ENCODE measurements at places on chromosomes 3 and 15.

DNA sequence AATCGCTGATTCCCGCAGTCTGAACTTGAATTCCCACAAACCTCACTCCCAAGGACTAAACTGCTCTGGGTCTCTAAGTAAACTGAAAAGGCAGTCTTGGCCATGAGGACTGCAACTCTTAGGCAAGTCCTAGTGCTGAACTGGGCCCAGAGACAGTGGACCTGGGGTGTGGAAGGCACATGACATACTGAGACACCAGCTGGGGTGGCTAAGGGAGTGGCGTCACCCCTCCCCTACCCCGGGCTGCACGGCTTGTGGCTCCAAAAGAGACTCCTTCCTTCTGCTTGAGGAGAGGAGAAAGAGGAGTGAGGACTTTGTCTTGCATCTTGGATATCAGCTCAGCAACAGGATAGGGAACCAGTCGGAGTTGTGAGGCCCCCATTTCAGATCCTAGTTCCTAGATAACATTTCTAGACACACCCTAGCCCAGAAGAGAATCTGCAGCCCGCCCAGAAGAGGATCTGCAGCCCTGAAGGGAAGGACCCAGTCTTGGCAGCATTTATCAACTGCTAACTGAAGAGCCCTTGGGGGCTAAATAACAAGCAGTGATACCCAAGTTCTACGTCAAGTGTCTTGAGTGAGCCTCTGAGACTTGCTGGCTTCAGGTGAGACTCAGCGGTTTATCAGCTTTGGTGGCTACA is 110.7 kb upstream of the C3orf80 start:
- H3K4me1 ChIP-seq = no peaks in the 10 kb centered on the region
- H3K4me3 ChIP-seq = no peak overlapping the region
- H3K27ac ChIP-seq = no peak overlapping the region
- peaks cover 19% of the 10 kb centered on the region for H3K27me3 ChIP-seq
- no peak for DNase-seq

- peaks cover 13% of the 10 kb centered on the region for H3K4me1 ChIP-seq
- H3K27me3 ChIP-seq = peaks cover 26% of the 10 kb centered on the region
- DNase-seq = peak; percentile 43
- H3K27ac ChIP-seq = peak overlapping the region; percentile 73
- no peaks in the 10 kb centered on the region for H3K36me3 ChIP-seq
Observed at GRCh38 chr3:141336672-141337522, 31.4 kb upstream of the ZBTB38 start.

GRCh38 chr3:16290007-16290826 is 25.2 kb downstream of the OXNAD1 start:
- peak overlapping the region; percentile 14 for H3K27ac ChIP-seq
- H3K4me3 ChIP-seq = peak overlapping the region; percentile 45
- no peaks in the 10 kb centered on the region for H3K36me3 ChIP-seq
- H3K4me1 ChIP-seq = peaks cover 23% of the 10 kb centered on the region
- DNase-seq = peak; percentile 30

- peaks cover 74% of the 10 kb centered on the region for H3K4me1 ChIP-seq
- no peaks in the 10 kb centered on the region for H3K27me3 ChIP-seq
- H3K36me3 ChIP-seq = no peaks in the 10 kb centered on the region
- H3K27ac ChIP-seq = peak overlapping the region; percentile 100
- DNase-seq = peak; percentile 82
- peak overlapping the region; percentile 94 for H3K4me3 ChIP-seq
Observed at GRCh38 chr3:194134231-194134756, 1.7 kb upstream of the HES1 start.

GRCh38 chr3:130779486-130779885 is 32.9 kb upstream of the PIK3R4 start:
- H3K4me3 ChIP-seq = no peak overlapping the region
- no peak overlapping the region for H3K27ac ChIP-seq
- H3K27me3 ChIP-seq = peaks cover 10% of the 10 kb centered on the region
- no peaks in the 10 kb centered on the region for H3K4me1 ChIP-seq
- DNase-seq = no peak
- H3K36me3 ChIP-seq = no peaks in the 10 kb centered on the region

GRCh38 chr15:90816401-90817116 is 51.8 kb upstream of the FURIN start:
- H3K36me3 ChIP-seq = peaks cover 19% of the 10 kb centered on the region
- H3K27me3 ChIP-seq = no peaks in the 10 kb centered on the region
- no peak overlapping the region for H3K4me3 ChIP-seq

GRCh38 chr3:143311096-143311495 is 191.5 kb downstream of the CHST2 start:
- no peak overlapping the region for H3K27ac ChIP-seq
- no peak for DNase-seq
- H3K4me3 ChIP-seq = no peak overlapping the region
- H3K4me1 ChIP-seq = no peaks in the 10 kb centered on the region
- H3K27me3 ChIP-seq = no peaks in the 10 kb centered on the region

DNA sequence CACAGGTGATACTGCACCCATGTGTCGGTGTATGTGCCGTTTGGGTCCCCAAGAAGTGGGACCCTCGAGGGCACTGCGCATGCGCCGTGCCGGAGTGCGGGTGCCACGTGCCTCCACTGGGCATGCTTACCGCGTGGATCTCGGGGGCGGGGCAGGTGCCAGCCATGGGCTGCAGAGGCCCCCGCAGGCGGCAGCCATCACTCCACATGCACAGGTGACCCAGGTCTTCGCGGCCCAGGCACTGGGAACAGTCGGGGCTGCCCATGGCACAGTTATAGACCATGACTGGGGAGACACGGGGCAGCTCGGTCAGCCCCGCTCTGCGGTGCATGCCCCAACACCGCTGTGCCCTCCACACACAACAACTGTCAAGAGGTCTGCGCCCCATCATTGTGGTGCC is 31.2 kb downstream of the H1-8 start:
- H3K27me3 ChIP-seq = no peaks in the 10 kb centered on the region
- H3K4me1 ChIP-seq = peaks cover 47% of the 10 kb centered on the region
- no peak overlapping the region for H3K27ac ChIP-seq
- H3K36me3 ChIP-seq = no peaks in the 10 kb centered on the region

DNA sequence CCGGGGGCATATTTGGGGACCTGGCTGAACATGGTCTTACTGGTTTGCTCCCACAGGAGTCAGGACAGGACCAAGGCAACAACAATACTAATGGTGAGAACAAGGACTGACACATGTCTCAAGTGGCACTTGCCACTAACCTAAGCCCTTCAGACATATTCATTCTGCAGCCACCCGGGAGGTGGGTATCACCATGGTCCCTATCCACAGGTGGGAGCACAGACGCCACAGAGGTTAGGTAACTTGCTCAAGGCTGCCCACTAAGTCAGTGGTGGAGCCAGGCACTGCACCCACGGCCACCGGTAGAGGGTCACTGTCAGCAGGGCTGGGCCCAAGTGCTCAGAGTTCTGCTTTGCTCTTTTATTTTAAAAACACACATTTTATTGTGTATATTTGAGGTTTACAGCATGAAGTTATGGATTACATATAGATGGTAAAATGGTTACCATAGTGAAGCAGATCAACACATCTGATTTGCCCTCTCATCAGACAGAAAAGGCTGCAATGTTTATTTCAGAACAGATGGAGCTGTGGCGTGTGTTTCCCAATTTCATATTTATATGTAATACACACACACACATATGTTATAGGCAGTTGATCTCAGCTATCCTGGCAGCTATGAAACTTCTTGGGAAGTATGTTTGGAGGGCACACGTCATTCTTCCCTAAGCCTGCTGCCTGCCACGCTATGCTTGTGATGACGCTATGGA is 30.0 kb upstream of the SLC41A3 start:
- no peaks in the 10 kb centered on the region for H3K4me1 ChIP-seq
- DNase-seq = no peak
- H3K27me3 ChIP-seq = peaks cover 7% of the 10 kb centered on the region
- no peak overlapping the region for H3K4me3 ChIP-seq

- H3K27me3 ChIP-seq = peaks cover 11% of the 10 kb centered on the region
- no peaks in the 10 kb centered on the region for H3K4me1 ChIP-seq
- H3K27ac ChIP-seq = no peak overlapping the region
- H3K36me3 ChIP-seq = no peaks in the 10 kb centered on the region
Observed at GRCh38 chr3:45125550-45126026, 20.6 kb downstream of the CDCP1 start.

- H3K4me1 ChIP-seq = no peaks in the 10 kb centered on the region
- H3K27me3 ChIP-seq = peaks cover 17% of the 10 kb centered on the region
- no peaks in the 10 kb centered on the region for H3K36me3 ChIP-seq
- DNase-seq = no peak
- H3K4me3 ChIP-seq = no peak overlapping the region
- H3K27ac ChIP-seq = no peak overlapping the region
Observed at GRCh38 chr3:102512734-102513504, 78.1 kb downstream of the ZPLD1 start.

- H3K4me1 ChIP-seq = peaks cover 84% of the 10 kb centered on the region
- peak; percentile 88 for DNase-seq
Observed at GRCh38 chr3:31952205-31952604, 28.9 kb downstream of the OSBPL10 start.

DNA sequence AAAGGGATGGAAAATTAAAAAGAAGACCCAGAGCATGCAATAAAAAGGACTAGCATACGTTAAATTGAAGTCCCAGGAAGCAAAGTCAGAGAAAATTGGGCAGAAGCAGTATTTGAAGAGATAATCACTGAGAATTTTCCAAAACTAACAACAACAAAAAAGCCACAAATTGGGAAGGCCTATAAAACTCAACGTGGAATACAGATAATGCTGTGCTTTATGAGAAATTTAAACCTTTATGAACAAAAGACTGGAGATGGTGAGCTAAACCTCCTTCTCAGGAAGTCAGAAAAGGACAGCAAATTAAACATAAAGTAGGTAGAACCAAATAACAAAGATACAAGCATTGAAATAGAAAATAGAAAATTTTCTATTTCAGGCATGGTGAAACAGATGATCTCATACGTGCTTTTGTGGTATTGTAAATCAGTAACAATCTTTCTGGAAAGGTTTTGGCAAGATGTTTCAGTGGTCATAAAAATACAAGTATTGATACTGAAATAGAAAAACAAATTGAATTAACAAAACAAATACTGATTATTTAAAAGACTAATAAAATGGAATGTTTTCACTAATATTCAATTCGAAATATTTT is 55.6 kb downstream of the LYSMD4 start:
- no peak overlapping the region for H3K27ac ChIP-seq
- H3K36me3 ChIP-seq = peaks cover 46% of the 10 kb centered on the region
- no peak for DNase-seq
- H3K27me3 ChIP-seq = no peaks in the 10 kb centered on the region
- H3K4me1 ChIP-seq = peaks cover 12% of the 10 kb centered on the region

DNA sequence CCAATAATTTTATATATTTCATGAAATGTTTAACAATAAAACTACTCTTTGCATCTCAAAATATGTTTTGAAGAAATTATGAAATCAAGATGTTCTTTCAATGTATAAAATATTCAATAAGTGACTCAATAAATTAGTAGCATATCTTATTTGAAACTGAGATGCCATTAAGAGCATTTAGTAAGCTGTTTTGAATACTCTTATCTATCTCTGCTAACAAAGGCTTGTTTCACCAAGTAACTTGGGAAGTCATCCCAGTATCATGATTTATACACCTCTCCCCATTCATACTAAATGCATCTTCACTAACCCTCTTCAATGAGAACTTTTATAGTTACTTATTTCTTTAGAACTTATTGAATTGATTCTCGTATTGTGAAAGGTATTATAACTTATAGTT is 43.1 kb downstream of the TNIK start:
- H3K27ac ChIP-seq = no peak overlapping the region
- no peaks in the 10 kb centered on the region for H3K4me1 ChIP-seq
- no peaks in the 10 kb centered on the region for H3K27me3 ChIP-seq
- no peaks in the 10 kb centered on the region for H3K36me3 ChIP-seq
- DNase-seq = no peak

DNA sequence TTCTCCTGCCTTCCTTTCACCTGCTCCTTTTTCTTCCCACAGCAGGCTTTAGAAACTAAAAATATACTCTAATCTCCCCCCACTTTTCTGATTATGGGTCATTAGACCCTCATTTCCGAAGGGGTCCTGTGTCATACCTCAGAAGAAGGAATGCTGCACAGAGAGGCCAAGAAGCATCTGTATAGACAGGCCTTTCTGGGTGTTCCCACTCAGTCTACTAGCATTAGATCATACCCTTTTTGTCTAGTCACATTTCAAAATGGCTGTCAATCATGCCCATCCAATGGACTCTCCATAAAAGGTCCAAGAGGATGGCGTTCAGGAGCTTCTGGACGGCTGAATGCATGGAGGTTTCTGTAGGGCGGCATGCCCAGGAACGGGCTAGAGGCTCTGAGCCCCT is 192.2 kb downstream of the SUCLG2 start:
- H3K36me3 ChIP-seq = no peaks in the 10 kb centered on the region
- no peaks in the 10 kb centered on the region for H3K27me3 ChIP-seq
- H3K27ac ChIP-seq = no peak overlapping the region

GRCh38 chr3:105826778-105827634 is 41.8 kb downstream of the CBLB start:
- H3K27ac ChIP-seq = no peak overlapping the region
- DNase-seq = no peak
- H3K4me1 ChIP-seq = peaks cover 54% of the 10 kb centered on the region
- no peak overlapping the region for H3K4me3 ChIP-seq
- no peaks in the 10 kb centered on the region for H3K27me3 ChIP-seq

DNA sequence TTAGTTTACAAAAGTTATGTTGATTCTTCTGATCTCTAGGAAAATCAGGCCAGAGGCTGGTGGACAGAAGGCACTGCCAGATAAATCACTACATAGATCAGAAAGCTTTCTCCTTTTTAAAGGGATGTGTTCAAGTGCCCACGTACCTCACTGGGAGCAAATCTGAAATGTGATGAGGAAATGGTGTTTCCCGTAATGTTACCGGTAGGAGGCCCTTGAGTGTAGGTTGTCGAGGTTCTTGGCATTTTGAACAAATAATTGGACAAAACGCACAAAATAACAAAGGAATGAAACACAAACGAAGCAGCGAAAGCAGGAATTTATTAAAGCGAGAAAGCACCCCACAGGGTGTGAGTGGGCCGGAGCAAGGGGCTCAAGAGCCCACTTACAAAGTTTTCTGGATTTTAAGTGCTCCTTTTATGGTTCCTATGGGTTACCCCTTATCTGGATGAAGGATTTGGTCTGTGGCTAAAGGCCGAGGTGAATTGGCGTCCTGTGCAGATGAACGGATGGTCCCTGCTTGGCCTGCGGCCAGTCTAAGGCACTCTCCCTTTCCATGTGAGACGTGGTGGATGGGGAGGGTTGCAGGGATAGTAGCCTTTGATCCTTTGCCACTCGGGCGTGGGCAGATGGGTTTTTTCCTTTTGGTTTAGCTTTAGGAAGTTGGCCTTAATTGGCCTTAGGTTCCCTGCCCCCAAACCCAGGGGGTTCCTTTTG is 1.0 kb downstream of the SNX1 start:
- no peaks in the 10 kb centered on the region for H3K27me3 ChIP-seq
- H3K27ac ChIP-seq = peak overlapping the region; percentile 99
- H3K4me1 ChIP-seq = peaks cover 58% of the 10 kb centered on the region
- H3K4me3 ChIP-seq = peak overlapping the region; percentile 100
